ENCODE measurements at places on chromosomes 7 and 10.
A peak's percentile ranks its signal among the peaks of the same experiment; 100 is the strongest.

GRCh38 chr7:125908711-125909110 is 979.1 kb upstream of the POT1 start:
- no peak for DNase-seq

GRCh38 chr10:122142641-122143237 is 128.4 kb upstream of the BTBD16 start:
- DNase-seq, result no peak

- DNase-seq, result no peak
Measured at GRCh38 chr10:132593389-132593788, 55.8 kb downstream of the INPP5A start.

DNA sequence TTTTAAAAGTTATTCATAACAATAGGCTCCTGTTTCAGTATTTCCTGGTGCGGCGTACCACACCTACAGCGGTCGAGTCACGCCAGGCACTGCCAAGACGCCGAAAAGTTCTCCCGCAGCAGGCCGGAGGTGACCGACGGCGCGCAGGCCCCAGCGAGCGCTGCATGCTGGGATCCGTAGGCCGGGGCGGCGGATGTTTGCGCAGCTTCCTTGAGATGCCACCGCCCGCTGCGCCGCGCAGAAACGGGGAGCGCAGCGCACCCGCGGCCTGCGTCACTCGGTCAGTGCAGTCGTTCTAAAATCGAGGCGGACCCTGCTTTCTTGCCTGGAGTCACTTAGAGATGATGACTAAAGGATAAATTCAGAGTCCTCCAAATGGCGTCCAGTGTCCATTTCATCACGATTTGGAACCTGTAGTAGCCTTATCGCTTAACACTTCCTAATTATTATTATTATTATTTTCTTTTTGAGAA is 1.3 kb upstream of the KIF11 start:
- peak; percentile 91 for DNase-seq

DNA sequence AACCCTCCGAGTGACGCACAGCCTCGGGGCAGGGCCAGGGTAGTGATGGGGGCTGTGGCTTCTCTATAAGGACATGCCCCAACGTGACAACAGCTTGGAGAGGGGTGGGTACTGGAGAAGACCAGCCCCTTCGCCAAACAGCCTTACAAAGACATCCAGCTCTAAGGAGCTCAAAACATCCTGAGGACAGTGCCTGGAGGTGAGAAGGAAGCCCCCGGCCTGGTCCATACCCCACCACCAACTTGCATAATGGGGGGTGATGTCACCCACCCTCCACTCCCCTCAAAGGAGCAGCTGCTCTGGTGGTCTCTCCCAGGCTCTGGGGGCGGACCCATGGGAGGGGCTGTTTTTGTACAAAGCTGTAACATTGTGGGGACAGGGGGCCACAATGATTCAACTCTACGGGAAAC is 15.1 kb downstream of the PRSS2 start:
- no peak for DNase-seq

GRCh38 chr10:62869958-62870357 is 53.8 kb upstream of the EGR2 start:
- DNase-seq, result no peak

DNA sequence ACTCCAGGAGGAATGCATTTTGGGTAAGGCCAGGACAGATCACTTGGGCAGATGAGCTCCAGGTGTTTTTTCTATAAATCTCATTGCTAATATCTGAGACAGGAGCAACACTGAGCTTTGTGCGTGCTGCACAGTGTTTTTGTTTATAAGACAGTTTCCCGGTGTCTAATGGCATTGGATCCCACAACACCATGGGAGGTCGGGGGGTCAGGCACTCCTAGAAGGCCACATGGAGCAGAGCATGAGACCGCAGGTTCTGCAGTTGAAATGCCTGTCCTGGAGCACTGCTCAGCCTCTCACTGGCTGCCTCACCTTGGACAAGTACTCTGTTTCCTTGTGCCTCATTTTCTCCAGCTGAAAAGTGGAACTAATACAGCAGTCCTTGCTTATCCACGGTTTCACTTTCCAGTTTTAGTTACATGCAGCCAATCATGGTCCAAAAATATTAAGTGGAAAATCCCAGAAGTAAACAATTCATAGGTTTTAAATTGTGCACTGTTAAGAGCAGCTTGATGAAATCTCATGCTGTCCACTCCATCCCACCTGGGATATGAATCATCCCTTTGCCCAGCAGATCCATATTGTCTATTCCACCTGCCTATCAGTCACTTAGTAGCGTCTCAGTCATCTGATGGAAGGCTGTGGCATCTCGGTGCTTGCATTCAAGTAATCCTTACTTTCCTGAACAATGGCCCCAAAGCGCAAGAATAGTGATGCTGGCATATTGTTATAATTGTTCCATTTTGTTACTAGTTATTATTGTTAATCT is 35.2 kb downstream of the ATXN7L1 start:
- DNase-seq, result peak; percentile 85

DNA sequence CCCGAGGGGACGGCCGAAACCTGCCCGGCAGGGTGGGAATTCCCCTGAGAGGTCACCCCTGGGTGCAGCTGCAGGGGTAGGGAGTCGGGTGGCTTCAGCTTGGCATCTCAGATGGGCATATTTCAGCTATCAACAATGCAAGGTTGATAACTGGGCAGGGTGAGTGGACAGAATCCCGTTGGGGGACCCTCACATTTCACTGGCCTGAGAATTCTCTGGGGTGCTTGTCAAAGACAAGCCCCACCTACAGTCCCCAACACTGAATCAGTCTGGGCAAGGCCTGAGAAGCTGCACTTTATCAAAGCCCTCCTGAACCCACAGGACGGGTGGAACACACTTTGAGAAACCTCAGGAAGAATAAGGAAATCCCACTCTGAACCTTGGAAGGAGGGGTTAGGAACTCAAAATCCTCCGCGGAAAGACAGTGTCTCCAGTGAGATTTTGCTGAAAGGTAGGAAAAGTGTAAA is 3.1 kb downstream of the RGS10 start:
- DNase-seq, result no peak

DNA sequence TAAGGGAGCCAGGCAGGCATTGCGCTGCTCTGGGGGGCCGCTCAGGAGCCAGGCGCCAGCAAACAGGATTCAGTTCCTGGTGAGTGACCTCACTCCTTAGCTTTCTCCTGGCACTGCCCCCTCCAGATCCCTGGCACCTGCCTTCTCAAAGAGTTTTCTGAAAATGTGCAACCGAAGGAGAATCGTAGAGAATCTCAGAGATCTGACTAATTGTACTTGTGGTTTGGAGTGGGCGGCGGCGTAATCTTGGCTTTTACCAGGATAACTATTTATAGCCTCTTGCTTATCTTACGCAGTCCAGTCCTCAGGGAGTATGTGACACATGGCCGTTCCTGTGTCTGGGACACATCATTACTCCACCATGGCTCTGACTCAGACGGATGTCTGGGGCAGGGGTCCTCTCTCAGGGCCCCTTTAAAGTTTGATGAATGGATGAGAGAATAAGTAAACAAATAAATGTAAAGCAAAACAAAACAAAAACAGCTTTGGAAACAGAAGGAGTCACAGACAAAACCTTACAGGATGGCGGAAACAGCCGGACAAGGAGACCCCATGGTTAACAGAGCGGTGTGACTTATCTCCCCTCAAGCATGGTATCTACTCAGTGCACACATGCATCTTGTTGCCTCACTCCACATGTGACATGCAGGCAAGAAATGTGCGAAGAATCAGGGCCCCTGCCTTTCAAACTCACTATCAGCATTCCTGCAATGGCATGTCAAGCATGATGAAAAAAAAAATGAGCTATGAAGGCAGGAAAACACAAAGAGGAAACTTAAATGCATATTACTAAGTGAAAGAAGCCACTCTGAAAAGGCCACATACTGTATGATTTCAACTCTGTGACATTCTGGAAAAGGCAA is 99.7 kb downstream of the TNS3 start:
- peak; percentile 99 for DNase-seq

- no peak for DNase-seq
Measured at GRCh38 chr10:95831515-95831914, 75.6 kb downstream of the ENTPD1 start.

DNA sequence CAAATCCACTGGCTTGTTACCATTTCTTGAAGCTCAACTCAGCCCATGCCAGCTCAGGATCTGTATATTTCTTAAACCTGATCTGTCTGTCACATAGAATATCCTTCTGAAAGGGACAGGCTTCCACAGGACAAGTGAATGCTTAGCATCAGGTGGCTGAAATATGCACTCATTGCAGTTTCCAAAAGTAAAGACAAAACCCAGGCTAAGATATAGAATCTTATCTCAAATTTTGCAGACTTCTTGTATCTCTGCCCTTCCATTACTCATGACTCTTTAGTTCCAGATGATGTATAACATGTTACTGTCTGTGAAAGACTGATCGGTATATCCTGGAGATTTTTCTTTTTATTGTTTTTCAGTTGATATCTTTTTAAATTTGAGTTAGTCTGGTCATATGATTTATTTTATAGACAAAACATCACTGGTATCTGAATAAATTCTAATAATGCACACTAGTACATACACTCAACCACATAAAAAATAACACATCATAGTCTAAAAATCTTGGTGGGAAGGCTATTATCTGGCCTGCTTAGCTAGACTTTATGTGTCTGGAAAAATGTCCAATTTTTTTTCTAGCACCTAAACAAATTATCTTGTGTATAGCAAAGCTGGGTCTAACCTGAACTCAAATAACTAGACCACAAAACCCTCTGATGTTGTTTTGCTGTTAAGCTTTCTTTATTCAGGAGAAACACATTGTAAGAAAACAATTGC is 182.6 kb downstream of the ADAM12 start:
- DNase-seq, result no peak

- DNase-seq, result no peak
Measured at GRCh38 chr10:44889834-44890233, 21.3 kb upstream of the TMEM72 start.

GRCh38 chr10:71241114-71241829 is 28.9 kb downstream of the UNC5B start:
- DNase-seq, result peak; percentile 74

GRCh38 chr7:68155676-68156075 is 1159.0 kb downstream of the TYW1 start:
- DNase-seq, result no peak

DNA sequence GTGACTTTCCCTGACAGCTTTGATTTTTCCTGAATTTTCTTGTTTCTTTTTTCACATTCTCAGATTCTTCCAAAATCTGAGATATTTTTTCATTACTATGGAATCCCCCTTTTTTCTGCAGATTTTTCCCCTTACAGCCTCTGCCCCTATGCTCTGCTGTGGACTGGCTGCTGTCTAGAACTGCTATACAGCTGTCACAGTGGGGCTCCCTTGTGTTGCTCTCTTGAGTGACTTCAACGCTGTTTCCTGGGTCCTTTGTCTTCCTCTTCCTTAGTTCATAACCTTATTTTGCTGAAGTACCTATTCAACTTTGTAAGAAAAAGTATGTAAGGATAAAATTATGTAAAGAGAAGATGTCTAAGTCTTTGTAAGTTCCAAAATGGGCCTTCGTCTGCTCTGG is 234.1 kb upstream of the YAE1 start:
- DNase-seq, result no peak

DNA sequence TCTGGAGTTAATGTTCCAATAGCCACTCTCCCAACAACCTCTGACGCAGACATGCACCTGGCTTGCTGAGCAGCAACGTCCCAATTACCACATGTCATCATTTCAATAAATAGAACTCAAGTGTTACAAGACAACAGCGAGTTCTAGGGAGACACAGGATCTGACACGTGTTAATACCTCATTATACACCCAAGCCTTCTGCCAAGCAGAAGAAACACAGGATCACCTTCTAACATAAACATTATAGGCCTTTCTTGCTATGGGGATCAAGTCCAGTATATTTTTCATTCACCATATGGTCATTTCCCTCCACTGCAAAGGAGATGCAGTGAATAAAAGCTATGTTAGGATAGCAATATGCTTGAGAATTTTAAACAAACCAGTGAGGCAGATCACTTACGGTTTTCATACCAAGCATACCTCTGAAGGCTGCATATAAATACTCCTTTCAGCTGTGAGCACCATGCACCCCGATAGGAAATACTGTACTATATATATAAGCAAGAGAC is 74.2 kb downstream of the JAZF1 start:
- peak; percentile 68 for DNase-seq

DNA sequence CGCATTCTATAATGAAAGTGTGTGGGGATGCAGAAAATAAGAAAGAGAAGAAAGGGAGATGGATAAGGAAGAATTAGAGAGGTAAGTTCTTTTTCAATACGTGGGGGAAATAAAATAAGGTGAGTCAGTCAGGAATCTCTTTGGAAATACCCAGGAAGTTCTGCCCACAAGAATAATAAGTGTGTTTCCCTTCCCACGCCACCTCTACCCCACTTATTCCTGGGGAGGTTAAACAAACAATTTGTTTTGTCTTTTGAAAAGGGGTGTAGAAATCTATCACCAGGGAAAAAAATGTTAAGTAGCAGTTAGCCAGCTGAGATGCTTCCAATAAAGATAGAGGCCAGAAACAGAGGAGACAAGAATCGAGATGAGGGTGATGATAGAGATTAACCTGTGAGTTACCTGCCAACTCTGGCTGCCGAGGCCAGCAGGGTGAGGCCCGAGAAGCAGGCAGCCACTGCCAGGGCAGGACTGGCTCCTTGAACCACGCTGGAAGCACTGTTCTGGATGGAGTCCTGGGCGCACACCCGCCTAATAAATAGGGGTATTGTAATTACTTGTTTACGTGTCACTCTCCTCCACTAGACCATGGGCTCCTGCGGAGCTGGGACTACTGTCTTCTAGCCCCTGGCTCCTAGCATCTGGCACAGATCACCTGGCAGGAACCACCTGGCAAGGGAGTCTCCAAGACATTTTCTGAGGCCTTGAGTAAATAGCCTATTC is 191.3 kb downstream of the FGFR2 start:
- DNase-seq, result no peak

DNA sequence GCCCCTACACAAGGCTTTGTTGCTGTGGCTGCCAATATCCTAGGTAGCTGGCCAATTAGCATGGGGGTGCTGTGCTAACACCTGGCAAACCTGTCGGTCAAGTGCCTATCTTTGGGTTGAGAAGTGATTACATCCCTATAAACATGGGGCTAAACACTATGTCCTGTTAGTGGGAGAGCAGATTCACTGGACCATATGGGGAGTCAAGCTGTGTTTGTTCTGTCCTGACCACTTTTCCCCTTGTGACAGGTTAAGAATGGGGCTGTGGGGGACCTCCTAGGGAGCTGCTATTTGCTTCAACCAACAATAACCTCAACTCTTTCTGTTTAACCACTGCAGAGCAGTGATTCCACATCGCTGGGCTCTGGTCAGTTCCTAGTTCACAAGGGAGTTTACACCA is 151.5 kb upstream of the AOAH start:
- DNase-seq, result no peak

Data from mesenchymal stem cell (in vitro differentiated cells and primary cell).